NCI-H510A (cell line): ENCODE measurements at places on chromosomes 6 and 20.

DNA sequence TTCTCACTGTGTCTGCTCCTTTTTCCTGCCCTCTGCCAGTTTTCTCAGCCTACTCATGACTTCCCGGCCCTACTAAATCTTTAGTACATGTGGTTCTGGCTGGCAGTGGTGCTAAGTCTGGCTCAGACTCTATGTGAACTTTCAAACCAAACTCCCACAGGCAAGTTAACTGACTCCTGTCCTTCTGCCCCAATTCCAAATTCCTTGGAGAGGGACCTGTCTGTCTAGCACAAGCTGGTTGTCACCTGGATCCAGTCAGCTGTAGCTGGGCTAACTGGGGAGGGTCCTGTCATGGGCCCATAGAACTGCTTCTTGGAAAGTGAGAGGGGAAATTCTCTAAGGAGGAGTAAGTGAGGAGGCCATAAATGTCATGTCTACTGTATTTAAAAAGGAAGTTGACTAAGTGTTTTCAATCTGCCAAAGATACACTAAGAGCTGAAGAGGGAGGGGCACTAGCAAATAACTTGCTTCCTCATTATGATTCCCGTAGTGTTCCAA lies 240.1 kb downstream of the KCNQ5 start:
- DNase-seq: no peak

- no peak for DNase-seq
These were observed 3.3 kb downstream of the FGD2 start for GRCh38 chr6:37008484-37009465.

GRCh38 chr20:50613438-50614169 lies 77.7 kb downstream of the RIPOR3 start:
- DNase-seq: no peak

GRCh38 chr6:111566222-111566734 lies 39.4 kb downstream of the TRAF3IP2 start:
- DNase-seq: no peak

DNA sequence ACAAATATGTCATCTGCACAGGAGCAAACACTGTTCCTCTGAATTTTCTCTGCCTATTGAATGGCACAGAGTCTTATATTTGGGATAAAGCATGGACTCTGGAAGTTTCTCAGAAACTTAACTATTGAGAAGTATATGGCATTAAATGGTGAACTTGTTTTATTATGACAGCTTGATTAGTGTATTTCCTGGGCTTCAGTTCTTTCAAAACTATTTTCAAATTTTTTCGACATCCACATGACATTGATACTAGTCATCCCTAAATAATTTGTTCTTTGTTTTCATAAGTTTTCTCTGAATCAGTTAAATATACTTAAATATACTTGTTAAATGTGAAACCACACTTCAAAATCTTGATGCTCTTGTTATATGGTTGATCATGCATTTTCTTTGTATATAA lies 144.0 kb upstream of the TSHZ2 start:
- no peak for DNase-seq

GRCh38 chr6:155309150-155309549 lies 5.1 kb downstream of the TFB1M start:
- no peak for DNase-seq

- no peak for DNase-seq
These were observed 33.4 kb downstream of the TNXB start for GRCh38 chr6:32075781-32076180.

GRCh38 chr6:159038914-159039884 lies 5.6 kb downstream of the TAGAP start:
- DNase-seq: no peak

GRCh38 chr6:166450167-166450873 lies 67.6 kb upstream of the MPC1 start:
- DNase-seq: no peak

- no peak for DNase-seq
These were observed 245.3 kb downstream of the OGFRL1 start for GRCh38 chr6:71533939-71534379.

DNA sequence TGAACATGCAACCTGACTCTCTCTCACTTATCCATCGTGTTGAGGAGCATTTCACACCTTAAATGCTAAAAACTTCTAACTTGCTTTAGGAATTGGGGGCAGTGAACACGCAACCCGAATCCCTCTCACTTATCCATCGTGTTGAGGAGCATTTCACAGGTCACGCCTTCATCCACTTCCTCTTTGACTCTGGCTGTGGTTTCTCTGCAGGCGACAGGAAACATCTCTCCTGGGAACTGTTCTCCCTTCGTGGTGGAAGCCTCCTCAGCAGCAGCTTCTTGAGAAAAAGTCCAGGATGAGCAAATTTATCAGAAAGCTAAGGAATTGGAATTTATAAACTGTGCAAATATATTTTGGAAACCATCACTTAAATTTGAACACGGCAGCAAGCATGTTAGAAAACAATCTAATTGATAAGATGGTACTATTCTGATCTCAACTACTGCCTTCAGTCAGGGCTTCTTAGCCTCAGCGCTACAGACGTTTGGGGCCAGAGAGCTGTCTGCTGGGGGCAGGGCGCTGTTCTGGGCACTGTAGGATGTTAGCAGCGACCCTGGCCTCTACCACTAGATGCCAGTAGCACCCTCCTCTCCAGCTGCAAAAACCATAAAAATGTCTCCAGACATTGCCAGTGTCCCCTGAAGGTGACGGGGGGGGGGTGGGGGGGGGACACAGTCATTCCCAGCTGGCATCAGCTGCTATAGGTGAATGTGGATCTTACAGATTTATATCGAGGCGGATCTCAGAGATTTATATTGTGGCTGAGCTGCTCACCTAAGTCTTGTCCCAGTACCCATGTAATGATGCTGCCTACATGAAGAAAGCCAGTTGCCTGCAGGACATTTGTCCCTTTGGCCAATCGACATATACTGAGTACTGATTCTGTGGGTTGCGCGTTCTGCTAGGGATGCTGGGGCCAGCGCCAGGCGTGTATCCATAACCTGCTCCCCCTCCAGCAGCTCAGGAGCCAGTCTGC lies 26.2 kb downstream of the CTCFL start:
- DNase-seq: no peak

- no peak for DNase-seq
These were observed 3.2 kb downstream of the CDH26 start for GRCh38 chr20:59961423-59961822.

GRCh38 chr6:44042989-44043478 lies 84.2 kb downstream of the MRPL14 start:
- DNase-seq: no peak

GRCh38 chr6:170189236-170189635 lies 101.6 kb downstream of the DLL1 start:
- no peak for DNase-seq

DNA sequence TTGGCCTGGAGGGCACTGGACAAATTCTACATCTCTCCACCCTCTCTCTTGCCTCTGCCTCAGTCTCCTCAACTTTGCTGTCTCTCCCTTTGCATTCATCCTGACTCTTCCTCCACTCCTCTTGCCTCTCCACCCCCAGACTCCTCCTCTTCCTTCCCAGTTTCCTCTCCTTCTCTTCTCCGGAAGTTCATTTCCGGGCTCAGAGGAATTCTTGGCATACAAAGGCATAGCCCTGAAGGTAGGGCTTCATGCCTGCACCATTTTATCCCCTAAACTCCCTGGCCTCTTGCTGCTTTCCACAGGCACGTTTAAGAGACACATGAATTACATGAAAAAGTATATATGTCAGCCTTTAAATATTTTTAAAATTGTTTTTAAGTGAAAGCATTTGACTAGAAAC lies 10.6 kb downstream of the BFSP1 start:
- no peak for DNase-seq

DNA sequence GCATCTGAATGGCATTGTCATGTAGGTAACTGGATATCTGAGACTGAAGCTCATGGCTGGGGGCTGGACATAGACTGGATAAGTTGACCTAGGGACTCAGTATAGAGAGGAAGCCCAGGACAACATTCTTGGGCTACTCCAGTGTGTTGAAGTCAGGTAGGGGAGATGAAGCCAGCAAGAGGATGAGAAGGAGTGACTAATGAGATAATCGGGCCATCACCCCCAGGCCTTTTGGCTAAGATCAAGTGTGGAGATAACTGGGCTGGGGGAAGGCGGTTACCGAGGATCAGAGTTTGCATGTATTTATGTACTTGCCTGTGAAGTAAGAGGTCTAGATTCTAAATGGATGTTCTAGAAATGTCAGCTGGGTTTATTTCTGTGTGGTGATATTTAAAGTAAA lies 73.4 kb downstream of the ELOVL2 start:
- DNase-seq: no peak

DNA sequence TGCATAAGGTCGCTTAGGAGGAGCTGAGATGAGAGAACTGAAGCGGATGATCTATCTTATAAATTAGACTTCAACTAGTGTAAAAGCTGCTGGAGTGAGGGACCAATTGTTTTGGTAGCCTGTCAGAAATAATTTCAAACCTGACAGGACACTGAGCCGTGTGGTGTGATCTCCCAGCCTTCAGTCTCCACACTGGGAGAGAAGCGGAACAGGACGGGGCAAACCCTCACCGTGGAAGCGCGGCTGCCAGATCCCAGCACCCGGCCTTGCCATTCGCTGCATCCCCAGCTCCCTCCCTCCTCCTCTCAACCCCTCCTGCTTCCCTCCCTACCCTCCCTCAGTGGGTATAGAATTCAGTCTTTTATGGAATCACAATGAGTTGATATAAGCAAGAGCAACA lies 900.1 kb upstream of the SLC35B3 start:
- no peak for DNase-seq

- DNase-seq: no peak
These were observed 500.3 kb upstream of the PTCHD4 start for GRCh38 chr6:48611332-48611731.

- no peak for DNase-seq
These were observed 4.5 kb upstream of the PXMP4 start for GRCh38 chr20:33724439-33725094.

DNA sequence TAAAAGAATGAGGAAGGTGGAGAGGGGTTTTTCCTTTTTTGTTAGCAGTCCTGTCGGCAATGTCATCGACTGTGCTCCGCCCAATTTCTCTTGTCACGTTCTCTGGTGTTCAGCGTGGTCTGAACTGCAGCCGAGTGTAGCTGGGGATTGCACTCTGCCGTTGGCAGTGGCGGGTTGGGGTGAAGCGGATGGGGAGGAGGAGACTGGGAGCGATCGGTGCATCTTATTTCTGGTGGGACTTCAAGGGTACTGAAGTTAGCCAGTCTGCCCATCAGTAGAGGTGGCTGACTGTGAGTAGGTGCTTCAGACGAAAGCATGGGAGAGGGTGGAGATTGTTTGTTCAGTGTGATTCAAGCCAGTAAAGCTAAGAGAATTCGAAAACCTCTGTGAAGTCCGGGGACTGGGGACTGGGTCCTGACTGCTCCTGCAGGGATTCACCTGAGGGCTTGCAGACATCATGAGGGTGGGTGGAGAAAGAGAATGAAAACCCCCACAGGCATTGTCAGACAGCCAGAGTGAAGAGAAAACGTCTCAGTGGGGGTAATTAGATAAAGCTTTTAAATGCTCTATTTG lies 5.1 kb downstream of the RREB1 start:
- DNase-seq: no peak

DNA sequence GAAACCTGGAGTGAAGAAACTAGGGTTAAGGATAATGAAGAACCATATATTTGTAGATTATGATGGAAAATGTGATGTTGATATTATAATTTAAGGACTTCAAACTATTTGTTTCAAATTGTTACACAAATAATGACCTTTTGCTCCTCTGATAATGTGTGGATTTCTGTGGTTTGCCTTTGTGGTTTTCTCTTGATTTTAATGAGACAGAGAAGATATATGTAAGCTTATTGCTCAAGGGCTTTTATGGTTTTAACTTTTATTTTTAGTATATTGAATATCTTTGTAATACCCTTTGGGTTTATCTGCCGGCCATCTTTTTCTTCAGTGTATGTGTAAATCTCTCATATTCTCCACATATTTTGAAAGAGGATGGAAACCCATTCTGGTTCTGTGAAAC lies 362.3 kb downstream of the RIMS1 start:
- no peak for DNase-seq

- DNase-seq: no peak
These were observed 81.4 kb downstream of the ANKS1A start for GRCh38 chr6:34970488-34970887.

DNA sequence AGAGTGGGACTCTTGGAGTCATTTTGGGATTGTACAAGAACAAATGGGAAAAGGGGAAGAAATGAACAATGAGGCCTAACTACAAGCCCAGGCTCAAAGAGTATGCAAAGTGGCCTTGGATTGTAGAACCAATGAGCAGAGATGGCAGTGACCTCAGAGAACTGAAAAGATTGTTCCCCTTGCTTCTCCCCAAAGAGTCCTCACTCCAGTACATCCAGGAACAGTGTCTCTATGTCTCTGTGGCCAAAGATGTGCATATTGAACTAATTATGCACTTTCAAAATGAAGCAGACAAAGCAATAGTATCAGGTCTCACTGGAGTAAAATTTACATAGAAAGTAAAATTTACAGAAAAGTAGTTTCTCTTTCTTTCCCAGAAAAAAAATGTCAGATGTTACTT lies 81.0 kb downstream of the SMLR1 start:
- DNase-seq: no peak

- DNase-seq: no peak
These were observed 128.1 kb upstream of the STMND1 start for GRCh38 chr6:16973545-16974386.

DNA sequence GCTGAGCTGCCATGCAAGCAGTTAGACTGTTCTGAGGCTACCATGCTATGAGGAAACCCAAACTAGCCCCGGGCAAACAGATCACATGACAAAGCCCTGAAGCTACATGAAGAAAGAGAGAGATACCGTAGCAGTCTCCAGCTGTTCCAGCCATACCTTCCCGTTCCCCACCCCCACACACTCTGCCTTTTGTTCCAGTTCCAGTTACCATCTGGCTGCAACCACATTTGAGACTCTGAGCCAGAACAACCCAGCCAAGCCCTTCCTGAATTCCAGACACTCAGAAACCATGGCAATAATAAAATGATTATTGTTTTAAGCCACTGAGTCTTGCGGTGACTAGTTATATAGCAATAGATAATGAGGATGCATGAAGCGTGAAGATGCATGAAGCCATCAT lies 28.3 kb downstream of the RIN2 start:
- peak; percentile 54 for DNase-seq

GRCh38 chr6:37926661-37927060 lies 107.1 kb downstream of the ZFAND3 start:
- DNase-seq: no peak

GRCh38 chr6:107491138-107491609 lies 1.3 kb downstream of the SOBP start:
- DNase-seq: no peak

- no peak for DNase-seq
These were observed 94.9 kb downstream of the RFX6 start for GRCh38 chr6:116971959-116972358.

GRCh38 chr6:168232989-168233874 lies 86.3 kb downstream of the DACT2 start:
- no peak for DNase-seq
